ENCODE measurements at places on chromosomes 16 and 17.
A peak's percentile ranks its signal among the peaks of the same experiment; 100 is the strongest.

- DNase-seq, result no peak
These were observed 5.2 kb upstream of the CDK3 start for GRCh38 chr17:75995385-75995925.

DNA sequence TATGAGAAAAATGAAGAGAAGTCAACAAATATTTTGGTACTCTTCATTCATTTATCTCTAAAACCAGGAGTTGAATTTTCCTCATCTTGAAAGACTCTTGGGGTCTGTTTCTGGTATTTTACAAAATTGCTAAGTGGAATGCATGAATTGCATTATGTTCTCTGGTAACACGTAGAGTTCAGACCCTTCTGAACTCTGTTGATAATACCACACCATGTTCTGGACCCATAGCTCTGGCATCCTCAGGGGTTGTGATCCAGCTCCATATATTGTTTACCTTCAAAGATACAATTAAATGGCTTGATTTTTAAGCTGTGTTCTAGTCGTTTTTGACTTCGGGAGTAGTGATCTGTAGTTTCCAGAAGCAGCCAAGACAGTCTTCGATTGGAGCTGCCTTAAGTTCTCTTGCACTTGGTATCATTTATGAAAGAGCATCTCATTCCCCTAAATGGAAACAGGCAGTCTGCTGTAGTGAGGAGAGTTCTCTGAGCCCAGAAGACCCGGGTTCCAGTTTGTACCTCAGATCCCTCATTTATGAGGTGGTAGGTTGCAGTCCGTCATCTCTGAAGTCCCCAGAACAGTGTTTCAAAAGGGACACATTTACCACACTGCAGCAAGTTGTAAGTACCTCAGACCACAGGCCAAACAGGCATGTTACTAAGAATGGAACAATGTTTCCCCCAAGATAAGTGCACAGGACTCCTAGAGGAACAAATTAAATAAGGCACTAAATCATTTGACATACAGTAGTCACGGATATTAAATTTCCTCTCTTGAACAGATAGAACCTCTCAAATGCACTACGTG is 9.6 kb downstream of the PSMD7 start:
- DNase-seq, result no peak

- DNase-seq, result no peak
These were observed 4.5 kb downstream of the CDH5 start for GRCh38 chr16:66370786-66371684.

- DNase-seq, result no peak
These were observed 114.5 kb upstream of the GSE1 start for GRCh38 chr16:85498607-85499006.

GRCh38 chr17:71801301-71801700 is 319.5 kb upstream of the SOX9 start:
- no peak for DNase-seq

DNA sequence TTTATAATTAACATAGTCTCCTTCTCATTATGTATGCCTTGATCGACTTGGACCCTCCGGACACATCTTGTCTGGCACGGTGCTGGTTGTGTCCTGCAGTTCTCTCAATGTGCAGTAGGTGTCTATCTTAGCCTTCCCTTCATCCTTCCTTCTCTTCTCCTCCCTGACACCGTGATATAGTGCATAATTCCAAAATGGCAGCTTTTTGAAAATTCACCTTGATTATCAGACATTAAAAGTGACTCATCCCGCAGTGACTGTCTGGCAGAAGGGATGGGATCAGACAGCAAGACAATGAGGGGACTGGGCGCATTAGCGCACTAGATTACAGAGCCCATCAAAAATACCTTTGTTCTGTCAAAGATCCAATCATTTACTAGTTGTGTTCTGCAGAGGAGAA is 70.0 kb upstream of the PMFBP1 start:
- DNase-seq, result peak; percentile 16

DNA sequence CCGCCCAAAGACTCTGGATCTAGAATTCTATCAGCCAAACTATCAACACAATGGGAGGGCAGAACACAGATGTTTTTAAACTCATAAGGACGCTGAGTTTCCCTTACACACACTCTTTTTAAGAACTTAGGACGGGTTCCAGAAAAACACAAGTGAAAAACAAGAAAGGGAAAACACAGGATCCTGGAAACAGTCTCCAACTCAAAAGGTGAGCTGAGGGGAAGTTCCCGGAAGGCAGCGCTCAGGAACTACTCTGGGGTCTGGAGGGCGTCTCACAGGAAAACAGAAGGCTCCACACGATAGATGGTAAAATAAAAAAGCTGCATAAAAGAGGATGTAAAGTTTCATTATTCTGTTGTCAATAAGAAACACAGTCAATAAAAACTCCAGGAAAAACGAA is 80.2 kb upstream of the DOC2B start:
- no peak for DNase-seq

DNA sequence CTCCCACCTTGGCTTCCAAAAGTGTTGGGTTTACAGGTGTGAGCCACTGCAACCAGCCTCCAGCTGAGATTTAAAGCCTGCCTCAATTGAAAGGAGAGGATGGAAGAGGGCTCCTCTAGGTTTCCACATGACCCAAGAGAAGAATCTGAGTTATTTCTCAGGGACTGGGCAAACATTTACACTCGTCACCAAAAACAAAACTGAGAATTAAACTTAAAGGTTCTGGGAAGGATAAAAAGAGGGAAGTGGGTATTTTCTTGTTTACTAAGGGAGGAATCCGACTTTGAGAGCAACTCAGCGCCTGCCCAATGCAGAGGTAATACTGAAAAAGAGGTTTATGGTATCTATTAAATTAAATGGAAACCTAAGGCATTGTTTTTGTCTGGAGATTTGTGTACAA is 13.3 kb downstream of the HOXB1 start:
- no peak for DNase-seq

- no peak for DNase-seq
These were observed 25.7 kb upstream of the TOX3 start for GRCh38 chr16:52572656-52573055.

DNA sequence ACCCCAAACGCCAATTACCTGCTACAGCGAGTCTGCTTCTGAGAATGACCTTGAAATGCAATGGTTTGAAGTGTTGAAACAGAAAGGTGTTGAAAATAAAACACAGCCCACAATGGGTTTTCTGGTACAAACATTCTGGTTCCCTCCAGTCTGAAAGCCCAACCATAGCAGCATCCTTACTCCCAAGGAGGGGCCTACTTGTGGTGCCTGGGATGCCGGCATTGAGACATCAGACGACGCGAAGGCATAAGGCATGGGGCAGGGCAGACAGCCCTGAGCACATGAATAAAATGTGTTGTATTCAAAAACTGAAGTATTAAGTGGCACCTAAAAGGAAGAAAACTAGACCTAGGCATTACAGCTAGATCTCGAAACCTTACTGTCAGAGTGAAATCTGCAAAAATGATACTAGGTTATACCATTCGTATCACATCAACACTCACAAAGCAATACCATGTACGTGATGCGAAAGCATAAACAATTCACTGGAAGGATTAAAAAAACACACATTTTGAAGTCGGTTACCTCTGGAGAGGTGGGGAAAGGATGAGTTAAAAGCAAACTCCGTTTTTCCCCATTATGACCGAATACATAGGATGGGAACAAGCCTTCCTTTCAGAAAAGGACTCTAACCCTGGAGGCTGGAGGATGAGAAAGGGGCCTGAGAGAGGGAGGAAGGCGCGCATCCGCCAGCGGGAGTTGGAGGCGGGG is 702 bp downstream of the NUDT21 start:
- no peak for DNase-seq

DNA sequence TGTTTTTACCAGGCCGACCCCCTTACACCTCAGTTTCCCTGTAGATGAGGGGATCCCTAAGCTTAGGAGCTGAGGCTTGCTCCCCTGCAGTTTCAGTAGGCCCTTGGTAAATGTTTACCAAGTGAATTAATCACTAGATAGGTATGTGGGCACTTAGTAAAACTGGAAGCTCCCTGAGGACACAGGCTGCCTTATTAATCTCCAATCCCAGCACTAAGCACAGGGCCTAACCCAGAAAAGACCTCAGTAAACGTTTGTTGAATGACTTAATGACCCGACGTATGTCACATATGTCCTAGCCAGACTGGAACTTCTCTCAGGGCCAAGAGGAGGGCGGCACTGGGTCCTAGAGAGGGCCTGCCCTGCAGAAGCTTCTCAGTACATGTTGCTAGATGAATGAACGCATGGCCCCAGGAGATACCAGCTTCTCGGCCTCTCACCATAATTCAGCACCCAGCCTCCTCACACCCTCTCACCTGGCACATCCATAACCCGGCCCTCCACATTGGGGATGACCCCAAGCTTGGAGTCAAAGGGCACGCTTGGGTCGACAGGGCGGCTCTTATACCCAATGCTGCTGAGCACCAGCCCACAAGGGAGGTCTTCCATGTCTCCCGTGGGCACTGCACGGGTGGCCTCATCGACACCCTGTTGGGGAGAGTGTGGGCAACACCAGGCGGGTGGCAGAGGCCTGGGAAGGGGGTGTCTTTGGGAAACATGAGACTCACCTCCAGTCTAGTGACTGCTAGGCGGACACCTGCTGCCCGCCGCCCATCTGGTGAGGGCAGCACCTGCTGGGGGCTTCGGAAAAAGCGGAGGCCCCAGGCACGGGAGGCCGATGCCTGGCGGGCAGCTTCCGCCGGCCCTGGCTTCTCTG is 4.0 kb upstream of the GRIN2C start:
- no peak for DNase-seq

- DNase-seq, result no peak
These were observed 95.6 kb upstream of the HLF start for GRCh38 chr17:55168958-55169687.

DNA sequence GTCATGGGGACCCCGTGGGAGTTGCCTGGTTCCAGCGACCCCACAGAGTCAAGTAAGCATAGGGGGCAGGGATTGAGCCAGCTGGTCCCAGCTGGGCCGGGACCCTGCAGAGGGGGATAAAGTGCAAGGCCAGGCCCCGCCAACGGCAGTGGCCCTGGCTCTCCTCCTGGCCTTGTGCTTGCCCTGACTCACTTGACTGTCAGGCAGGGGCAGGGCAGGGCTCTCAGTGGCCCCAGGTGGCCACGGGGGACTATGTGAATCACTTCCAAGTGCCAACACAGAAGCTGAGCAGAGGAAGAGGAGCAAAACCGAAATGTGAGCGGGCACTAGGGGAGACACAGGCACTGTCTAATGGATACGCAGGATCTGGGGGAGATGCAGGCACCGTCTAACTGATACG is 21.6 kb upstream of the NCBP3 start:
- no peak for DNase-seq

- DNase-seq, result peak; percentile 51
These were observed 219.5 kb downstream of the NTN1 start for GRCh38 chr17:9240659-9241370.

GRCh38 chr16:50306287-50306686 is 39.9 kb downstream of the ADCY7 start:
- DNase-seq, result peak; percentile 0

GRCh38 chr16:9268446-9268845 is 177.0 kb downstream of the HAPSTR1 start:
- DNase-seq, result no peak

DNA sequence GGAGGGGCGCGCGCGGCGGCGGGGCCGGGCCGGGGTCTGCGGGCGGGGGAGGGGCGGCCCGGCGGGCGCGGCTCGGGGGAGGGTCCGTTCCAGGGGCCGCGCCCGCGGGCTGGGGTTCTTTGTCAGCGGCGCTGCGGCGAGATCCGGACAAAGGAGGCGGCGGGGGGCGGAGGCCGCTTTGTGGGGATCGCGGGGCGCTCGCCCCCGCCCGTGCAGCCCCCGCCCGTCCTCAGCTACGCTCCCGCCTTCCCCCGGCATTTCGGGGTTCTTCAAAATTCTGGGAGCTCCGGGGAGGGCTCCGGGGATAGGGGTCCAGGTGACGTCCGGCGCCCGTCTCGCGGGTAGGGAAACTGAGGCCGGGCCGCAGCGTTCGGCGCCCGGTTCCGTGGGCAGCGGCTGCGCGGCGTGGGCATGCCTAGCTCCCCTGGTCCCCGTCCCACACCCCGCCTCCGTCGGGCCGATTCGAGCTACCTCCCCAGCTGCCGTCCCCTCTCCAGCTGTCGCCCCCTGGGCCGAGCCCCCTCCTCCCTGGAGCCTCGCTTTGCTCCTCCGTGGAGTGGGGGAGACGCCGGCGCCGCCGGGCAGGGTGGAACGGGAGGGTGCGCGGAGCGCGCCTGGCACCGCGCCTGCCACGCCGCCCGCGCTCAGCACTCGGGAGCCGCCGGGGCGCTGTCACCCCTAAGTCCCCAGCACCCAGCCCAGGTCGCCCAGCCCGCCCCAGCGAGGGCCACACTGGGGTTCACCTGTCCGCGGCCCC is 546 bp downstream of the SNN start:
- DNase-seq, result no peak

DNA sequence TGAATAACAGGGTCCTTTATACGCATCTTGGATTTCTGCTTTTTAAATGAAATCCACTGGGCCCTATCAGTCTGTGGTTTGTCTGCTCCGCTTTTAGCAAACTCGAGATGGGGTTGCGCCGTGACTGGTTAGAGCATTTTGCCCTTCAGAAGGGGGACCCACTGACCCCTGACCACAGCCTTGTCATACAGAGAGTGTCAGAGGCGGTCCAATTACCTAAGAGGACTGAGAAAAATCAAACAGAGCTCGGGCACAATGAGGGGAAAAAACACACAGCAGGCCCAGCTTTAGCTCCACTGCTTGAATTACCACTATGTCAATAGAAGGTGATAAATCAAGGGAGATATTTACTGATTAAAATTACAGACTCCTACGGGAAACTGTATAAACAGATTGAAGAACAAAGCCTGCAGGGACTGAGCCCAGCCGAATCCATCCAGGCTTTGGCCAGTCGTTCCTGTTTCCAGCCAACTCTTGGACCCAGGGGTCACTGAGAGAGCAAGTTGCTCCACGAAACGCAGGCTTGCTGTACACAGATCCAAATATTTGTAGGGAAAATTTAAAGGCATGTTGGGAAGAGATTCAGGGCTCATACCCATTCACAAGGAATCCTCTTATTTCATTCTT is 131.9 kb upstream of the ZFHX3 start:
- DNase-seq, result no peak

DNA sequence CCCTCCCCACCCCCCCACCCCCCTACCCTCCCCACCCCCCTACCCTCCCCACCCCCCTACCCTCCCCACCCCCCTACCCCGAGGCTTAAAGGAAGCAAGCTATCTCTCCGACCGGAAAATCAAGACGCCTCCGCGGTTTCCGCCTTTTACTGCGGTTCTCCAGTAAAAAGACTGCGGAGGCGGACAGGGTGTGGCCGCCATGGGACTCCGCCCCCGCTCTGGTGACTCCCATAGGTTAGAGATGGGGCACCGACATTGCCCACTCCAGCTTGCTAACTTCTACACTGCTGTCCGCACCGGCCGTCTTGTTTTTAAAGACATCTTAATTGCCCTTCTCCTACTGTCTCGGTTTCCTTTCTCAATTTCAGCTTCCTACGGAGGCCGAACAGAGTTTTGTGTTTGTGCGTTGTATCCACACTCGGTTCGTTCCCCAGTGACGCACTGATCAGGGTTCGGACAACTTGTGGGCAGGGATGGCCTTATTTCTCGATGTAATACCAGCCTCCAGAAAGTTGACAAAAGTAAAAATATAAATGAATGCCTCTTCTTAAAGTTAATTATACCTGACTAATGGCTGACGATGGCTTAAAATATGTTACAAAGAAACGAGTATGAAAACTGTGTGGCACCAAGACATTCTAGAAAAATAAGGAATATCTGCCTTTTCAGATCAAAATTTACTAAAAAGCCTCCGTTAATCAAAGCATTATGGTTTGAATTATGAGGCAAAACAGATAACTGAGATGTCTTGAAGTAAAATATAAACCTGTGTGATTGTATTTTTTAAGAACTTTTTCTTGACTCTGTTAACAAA is 1.1 kb upstream of the ZNF200 start:
- DNase-seq, result no peak

GRCh38 chr17:2710803-2711607 is 559 bp downstream of the CLUH start:
- peak; percentile 86 for DNase-seq

All from HuH-7.5 (cell line).